ENCODE measurements at places on chromosomes 13 and 19.

DNA sequence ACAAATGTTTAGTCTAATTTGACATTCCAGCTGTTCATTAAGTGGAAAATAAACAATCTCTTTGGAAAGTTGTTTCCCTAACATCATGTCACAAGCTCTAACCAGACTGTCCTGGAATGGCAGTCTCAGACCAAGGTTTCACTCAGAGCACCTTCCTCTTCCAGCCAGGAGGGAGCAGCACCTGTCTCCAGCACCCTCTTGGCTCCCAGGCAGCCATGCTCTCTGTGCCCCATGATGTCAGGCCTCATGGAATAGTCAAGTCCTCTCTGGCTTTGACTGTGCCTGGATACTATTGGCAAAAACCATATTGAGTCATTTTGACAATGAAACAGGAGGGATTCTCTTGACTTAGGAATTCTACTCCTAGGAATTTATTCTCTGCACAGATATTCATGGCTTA, 171.4 kb downstream of the OXGR1 start:
- DNase-seq: no peak

- no peak for DNase-seq
These were observed 24.7 kb upstream of the RANBP3 start for GRCh38 chr19:6002591-6002990.

- no peak for DNase-seq
These were observed 2.5 kb downstream of the URI1 start for GRCh38 chr19:29944390-29945012.

DNA sequence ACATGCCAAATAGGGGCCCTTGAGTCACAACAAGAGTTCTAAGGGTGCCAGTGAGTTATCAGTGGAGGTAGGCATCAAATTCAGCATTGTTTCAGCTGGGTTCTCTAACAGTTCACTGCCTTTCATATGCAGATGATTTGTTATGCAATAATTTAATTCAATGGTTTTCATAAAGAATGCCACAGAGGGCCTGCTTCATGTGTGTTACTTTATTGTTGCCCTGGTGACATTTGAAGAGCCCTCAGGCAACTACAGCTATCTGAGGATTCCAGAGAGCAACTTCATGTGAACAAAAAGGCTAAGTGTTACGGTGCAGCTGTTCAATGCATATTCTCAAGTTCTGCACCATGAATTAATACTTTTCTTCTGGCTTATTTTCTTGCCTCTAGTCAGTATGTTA, 43.1 kb upstream of the STARD13 start:
- no peak for DNase-seq

DNA sequence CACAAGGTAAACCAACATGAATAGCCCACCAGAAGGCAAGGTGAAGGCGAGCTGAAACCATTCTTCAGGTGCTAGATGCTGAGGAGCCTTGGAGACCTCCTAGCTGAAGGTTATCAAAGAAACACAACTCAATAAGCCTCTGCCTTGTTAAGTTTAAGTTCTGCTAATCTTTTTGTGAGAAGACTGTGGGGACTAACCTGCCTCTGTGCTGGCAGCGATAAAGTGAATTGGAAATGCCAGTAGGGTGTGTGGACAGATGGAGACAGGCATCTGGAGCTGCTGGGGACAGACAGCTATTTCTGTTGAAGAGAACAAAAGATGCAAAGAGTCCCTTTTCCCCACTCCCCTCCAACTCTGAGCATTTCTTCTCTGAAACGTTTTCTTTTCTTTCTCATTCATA, 33.5 kb upstream of the FLT1 start:
- no peak for DNase-seq

GRCh38 chr13:75876142-75877050, 240.3 kb downstream of the LMO7 start:
- peak; percentile 13 for DNase-seq

- DNase-seq: no peak
These were observed 63.1 kb downstream of the SPATA13 start for GRCh38 chr13:24223341-24224231.
